ENCODE measurements at places on chromosomes 5 and 9.

DNA sequence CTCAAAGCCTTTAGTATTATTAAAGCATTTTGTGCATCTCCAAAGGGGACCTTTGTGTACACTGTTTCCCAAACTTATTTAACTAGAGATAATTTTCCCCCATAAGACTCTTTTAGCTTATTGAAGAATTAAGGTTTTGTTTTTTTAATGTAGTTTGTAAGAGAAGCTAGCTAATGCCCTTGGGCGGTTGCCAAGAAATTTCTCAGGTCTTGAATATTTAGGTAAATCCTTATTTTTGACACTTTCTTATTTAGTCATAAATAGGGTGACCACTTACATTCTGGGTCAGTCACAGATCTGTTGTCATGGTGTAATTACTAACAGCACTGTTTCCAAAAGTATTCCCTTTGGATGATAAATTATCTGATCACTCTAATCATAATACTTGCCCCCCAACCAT, 27.2 kb downstream of the TNFAIP8 start:
- DNase-seq, result no peak

DNA sequence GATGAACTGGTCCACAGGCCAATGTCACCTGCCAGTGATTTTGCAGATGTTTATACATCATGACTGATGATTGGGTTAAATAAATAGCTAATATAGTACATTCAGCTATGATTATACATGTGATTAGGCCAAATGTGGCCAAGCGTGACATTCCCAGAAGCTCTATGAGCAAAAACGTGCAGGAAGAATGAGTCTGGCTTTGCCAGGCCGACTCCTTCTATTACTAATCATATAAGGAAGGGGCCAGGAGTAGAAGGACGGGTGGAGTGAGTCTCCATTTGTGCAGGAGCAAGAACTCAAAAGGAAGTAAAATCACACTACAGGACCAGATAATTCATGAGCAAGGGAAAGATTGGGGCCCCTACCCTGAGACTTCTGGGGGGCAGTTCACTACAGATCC, 178.2 kb downstream of the ROR2 start:
- DNase-seq, result no peak

DNA sequence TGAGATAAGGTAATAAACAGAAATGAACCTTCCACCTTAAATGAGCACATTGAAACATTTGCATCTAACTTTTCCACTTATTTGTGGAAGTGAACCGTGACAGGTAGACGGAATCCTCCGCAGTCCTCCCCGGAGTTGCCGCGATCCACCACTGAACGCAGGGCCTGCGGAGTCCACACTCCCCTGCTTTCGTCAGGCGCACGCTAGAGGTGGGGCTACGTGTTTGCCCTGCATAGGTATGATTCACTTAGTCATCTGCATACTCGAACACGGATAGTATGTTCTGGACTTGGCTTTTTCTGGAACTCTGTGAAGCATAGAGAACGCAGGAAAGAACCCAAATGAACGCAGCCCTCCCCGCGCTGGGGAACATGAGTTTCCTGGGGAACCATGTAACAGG, 272.8 kb upstream of the IRX4 start:
- no peak for DNase-seq

DNA sequence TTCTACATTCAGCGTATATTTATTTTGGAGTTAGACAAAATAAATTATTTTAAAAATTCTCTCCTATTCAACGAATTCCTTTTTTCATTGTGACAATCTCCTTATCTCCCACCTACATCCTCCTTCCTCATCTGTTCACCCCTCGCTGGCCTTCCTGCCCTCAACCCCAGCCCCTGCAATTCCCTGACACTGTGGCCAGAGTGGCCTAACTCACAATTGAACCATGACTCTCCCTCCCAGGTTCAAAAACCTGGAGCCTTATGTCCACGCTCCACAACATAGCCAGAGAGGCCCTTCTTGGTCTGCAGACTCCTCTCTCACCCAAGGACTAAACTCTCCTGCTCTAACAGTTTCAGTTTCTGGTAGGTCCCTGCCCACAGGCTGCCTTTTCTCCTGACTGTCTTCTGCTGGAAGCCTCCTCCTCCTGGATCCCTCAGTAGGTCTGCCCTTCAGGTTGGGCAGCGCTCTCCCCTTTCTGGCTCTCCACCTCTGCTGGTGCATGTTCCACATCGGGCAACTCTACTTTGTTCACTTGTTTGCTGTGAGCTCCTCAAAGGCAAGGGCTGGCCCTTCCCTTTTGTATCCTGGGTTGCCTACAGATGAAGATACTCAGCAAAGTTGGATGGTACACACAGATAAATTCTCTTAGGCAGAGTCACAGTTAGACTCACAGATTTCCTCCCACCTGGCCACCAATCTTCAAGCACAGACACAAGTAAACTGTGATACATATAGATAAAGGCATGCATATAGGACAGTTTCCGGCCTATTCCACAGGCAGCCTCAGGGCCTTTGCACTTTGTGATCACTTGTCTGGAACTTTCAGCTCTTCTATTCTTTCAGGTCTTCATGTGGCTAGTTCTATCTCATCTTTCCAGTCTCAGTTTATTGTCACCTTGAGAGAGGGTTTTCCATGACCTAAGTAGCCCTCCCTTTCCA, 19.8 kb upstream of the MYORG start:
- no peak for DNase-seq

GRCh38 chr9:129027685-129028191, 393 bp downstream of the SH3GLB2 start:
- DNase-seq, result peak; percentile 12

- DNase-seq, result no peak
These were observed 130.1 kb upstream of the FST start for GRCh38 chr5:53350368-53350767.

- DNase-seq, result no peak
These were observed 7.9 kb downstream of the IRX4 start for GRCh38 chr5:1874771-1875220.

DNA sequence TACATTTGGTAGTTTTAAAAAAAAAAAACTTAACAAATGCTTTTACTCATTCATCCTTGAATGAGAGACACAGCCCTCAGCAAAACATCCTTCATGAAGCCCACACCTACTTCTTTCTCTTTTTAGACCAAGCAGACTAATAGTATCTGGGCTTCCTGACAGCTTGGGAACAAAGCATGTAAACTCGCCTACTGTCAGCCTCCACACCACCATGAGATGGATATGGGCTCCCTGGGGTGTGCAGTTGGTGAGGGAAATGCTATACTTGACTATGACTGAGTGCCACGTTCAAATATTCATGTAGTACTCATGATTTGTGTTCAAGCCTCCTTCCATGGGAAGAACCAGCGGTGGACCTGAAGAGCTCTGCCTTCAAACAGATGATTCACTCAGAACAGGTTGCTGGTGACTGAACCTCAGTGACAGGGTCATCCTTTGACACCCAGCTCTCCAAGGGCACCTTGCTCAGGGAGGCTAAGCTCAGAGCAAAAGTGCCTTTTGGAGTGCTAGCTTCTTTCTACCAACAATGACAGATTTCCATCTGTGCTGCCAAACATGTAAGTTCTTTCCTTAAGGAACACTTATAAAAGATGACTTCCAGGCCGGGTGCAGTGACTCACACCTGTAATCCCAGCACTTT, 36.8 kb downstream of the SLC22A5 start:
- no peak for DNase-seq

- DNase-seq, result no peak
These were observed 16.1 kb upstream of the AHRR start for GRCh38 chr5:305459-305858.

DNA sequence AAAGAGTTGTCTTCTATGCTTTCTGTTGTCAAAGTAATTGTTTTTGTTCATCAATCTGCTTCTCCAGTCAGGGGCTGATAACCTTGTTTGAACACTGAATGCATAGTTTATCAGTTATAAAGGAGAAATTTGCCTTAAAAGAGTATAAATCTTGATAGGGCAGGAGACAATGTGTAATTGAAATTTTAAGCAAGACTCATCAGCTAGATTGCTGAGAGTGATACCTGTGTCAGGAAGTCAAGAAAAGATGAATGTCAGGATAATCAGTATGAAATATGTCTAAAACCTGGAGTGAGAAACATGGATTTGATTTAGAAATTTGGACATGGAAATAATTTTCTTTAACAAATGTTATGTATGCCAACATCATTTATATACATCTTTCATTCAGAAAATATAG, 1258.1 kb downstream of the EFNA5 start:
- no peak for DNase-seq

GRCh38 chr5:116514421-116514970, 60.1 kb downstream of the SEMA6A start:
- DNase-seq, result no peak

DNA sequence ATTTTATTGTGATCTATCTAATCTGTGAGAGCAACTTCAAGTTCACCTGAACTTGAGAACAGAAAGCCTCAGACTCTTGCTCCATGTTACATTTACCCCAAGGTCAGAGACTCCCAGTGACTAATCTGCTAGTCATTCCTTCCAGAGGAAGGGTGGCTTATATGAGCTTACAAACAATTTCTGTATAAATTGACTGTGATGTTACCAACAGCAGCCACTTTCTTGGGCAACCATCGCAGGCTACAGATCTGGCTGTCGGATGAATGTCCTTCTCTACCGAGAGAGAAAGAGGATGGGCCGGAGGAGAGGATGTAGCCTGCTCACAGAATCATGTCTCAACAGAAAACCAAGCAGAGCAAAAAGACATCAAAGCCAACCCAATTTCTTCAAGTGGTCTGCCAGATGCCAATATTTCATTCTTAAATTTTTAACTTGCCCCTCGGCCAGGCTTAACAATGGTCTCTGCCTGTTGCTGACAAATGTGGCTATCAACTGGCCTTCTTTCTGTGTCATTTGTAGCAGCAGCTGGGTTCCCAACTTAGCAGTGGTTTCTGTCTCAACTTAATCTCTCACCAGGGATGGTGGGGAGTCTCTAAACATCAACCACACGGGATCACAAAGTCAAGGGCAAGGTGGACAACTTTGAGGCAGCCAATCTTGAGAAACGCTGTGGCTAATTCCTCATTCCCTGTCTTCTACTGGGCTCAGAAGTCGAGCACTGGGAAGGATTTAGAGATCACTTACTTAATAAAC, 81.3 kb downstream of the RAPGEF1 start:
- DNase-seq, result no peak

DNA sequence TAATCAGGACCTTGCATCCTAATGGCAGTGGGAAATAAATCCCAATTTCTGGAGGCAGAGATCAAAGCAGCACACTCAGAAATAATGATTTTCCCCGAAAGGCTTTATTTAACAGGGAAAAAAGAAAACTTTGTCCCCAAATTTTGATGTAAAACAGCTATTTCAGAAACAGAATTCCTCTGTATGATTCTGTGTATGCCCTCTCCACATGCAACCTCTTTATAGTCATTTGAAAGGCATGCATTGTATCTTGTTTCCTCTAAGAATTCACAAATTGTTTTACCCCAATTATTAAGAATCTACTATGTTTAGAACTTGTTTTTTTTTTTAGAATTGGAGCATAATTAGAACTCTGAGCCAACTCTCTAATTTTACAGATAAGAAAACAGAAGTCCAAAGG, 2.7 kb upstream of the PTAR1 start:
- DNase-seq, result no peak

DNA sequence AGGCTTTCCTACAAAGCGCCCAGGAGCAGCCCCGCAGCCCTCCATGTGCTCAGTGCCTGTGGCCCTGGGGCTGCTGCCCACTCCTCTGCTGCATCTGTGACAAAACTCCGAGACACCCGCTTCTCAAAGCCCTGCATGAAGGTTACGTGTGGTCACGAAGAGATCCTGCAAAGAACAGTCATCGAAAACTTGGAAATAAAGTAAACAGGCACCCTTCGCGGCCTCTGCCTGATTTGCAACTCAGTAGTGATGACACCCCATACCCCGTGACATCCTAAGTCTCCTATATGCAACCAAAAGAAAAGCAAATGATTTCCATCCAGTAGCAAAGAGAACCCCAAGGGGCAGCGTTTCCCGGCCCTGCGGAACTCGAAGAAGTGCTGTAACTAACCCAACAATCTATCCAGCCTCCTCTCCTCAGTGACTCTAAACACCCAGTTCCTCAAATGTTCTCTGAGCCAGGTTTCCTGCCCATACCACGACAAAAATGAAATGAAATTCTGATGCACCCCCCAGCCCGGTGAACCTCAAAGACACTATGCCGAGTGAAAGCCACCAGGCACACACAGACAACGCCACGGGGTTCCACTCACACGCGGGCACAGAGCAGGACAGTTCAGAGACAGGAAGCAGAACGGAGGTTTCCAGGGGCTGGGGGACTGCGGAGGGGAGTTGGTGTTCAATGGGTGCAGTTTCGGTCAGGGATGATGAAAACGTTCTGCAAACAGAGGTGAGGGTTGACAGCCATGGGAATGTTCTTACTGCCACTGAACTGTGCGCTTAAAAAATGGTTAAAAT, 19.0 kb downstream of the NACC2 start:
- DNase-seq, result no peak

- DNase-seq, result no peak
These were observed 233.5 kb downstream of the RFX3 start for GRCh38 chr9:3292311-3292710.

DNA sequence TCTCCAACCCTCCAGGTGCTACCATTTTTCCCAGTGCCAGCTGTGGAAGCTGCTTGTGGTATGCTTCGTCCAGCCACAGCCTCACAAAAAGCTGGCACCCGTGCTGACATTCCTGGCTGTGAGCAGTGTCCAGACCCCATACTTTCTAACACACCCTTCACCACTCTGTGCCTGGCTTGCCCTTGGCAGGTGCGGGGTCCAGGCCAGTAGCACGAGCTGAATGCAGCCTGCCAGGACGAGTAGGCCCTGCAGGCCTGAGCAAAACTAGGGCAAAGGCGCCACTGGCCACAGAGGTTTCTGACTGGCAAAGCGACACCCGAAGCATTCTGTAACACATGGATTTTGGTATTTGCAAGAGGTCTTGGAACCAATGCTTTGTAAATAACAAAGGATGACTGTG, 26.0 kb upstream of the GHR start:
- DNase-seq, result no peak

- DNase-seq, result no peak
These were observed 407.2 kb downstream of the EFNA5 start for GRCh38 chr5:107263387-107264018.

GRCh38 chr9:7206221-7206758, 448.5 kb downstream of the KDM4C start:
- no peak for DNase-seq

GRCh38 chr5:175464074-175464941, 14.1 kb upstream of the SFXN1 start:
- peak; percentile 25 for DNase-seq

GRCh38 chr9:21853414-21853813, 51.0 kb downstream of the MTAP start:
- no peak for DNase-seq

GRCh38 chr9:90544488-90544887, 98.1 kb downstream of the DIRAS2 start:
- DNase-seq, result no peak

DNA sequence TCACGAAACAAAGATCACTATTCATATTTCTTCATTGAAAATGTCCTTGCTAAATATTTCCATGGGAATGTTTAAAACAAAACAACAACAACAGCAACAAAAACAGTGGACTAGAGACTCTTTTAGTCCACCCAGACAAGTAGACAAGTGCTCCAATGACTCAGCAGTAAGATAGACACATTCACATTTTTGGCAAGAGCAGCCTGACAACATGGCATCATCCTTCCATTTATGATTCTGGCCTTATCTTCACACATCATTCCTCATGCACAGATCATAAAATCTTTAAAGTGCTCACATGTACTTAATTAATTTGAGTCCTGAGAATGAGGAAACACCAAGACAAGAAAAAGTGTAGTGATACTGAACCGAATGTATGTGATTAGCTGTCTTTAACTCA, 132.6 kb upstream of the PDE4D start:
- DNase-seq, result no peak

GRCh38 chr5:20088361-20088760, 100.4 kb upstream of the CDH18 start:
- no peak for DNase-seq

Measured in stimulated activated CD8-positive, alpha-beta memory T cell treated with anti-CD3 and anti-CD28 coated beads, Interleukin-12 subunit alpha, Interleukin-12 subunit beta, amount 100 ng/mL, for 4 hours (primary cell).